ENCODE measurements at places on chromosomes 3 and 15.

DNA sequence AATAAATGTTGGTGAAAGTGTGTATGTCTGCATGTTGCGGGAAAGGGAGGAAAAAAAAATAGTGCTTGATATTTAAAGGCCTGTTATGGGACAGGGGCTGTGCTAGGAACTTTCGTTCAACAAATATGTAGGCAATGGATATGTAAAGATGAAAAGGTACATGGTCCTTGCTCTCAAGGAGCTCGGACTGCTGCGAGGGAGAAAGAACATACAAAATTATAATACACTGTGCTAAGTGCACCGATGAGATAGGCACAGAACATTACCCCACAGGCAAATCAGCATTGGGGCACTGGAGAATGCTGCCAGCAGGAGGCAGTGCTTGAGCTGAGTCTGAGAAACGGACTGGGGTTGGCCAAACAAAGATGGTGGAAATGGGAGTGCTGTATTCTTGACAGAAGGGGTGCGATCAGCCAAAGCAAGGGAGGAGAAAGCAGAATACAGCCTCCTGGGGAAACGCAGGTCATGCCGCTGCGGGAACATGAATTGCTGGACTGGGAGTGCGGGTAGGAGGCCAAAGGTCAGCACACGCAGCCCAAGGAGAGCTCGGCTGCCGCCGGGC, 649 bp downstream of the C15orf40 start:
- DNase-seq: no peak

- no peak for DNase-seq
Observed at GRCh38 chr3:24506966-24507775, 12.5 kb upstream of the THRB start.

GRCh38 chr3:53597136-53597915, 102.9 kb downstream of the CACNA1D start:
- DNase-seq: no peak

DNA sequence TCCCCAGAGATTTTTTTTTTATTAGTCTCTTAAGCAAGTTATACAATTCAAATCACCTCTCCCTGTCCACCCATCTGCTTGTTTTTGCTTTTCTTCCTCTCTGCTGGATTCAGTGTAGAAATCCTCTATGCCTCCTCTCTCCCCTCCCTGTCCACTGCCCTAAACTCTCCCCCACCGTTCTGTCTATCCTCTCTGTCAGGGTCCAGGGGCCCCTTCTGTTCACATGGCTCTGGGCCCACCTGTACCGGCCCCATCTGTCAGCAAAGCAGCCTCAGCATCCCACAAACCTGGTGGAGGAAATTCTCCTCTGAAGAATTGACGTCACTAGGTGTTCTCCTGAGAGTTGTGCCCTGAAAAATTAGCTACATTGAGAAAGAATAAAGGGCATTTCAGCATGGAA, 137.6 kb upstream of the CMC1 start:
- DNase-seq: no peak

- DNase-seq: no peak
Observed at GRCh38 chr3:186083746-186084145, 25.1 kb downstream of the ETV5 start.

DNA sequence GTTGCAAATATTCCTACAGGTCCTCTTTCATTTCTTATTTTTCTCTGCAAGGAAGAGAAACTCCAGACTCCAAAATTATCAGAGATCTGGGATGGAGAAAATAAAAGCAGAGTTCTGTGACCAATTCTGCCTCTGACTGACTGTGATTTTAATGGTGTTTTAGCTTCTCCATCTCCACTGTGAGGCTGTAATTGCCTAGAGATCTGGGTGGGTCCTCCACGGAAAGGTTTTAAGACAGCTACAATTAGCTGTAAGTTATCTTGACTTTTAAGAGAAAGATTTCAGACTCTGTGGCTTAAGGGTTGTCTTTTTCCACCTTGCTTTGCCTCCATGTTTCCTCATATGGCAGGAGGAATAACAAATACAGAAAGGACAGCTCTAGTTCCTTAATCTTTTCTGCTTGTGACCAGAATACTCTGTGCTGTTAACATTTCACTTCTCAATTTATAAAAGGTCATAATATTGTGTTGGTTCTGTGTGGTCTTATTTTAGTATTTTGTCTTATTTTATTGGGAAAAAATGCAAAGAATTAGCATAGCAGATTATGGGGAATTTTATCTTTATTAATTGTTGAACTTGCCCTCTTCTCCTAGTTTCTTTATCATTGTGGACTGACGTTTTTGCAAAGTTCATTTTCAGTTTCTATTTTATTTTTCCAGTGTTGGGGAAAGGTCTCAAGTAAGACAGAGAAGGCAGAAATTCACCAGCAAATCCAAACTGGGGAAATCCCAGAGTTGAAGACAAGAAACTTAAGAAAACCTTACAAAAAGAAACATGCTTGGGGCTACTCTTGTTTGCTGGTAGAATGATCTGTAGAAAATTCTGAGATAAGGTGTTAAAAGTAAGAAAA, 157.9 kb downstream of the RAP2B start:
- DNase-seq: no peak

DNA sequence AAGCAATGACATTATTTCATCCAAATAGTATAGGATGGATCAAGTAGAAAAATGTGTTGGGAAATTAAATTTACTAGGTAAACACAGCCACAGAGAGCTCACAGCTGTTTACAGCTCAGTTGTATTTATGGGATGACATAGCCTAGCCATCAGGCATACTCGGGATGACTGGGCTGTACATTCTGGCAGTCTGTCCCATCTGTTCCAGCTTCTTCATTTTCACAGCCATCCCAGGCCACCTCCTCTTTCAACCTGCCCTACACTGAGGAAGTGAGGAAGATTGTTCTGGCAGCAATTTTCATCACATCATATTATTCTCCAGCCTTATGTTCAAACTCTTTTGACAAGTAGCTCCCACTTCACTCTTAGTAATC, 98.4 kb upstream of the PFN2 start:
- no peak for DNase-seq

GRCh38 chr3:46059432-46059831, 32.1 kb upstream of the XCR1 start:
- no peak for DNase-seq

DNA sequence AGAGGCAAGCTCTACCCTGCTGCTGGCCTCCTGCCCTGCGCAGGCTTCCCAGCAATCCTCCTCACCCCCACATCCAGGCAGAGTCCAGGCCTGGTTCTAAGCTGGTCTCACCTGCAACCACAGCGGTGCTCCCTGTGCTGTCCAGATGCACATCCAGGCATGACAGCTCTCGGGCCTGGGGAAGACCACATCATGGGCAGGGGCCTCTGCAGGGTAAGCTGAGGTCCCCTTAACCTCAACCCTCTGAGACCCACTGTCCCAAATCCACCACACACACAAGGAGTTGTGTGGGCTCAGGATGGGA, 10.8 kb downstream of the PLA2G4D start:
- DNase-seq: peak; percentile 87

DNA sequence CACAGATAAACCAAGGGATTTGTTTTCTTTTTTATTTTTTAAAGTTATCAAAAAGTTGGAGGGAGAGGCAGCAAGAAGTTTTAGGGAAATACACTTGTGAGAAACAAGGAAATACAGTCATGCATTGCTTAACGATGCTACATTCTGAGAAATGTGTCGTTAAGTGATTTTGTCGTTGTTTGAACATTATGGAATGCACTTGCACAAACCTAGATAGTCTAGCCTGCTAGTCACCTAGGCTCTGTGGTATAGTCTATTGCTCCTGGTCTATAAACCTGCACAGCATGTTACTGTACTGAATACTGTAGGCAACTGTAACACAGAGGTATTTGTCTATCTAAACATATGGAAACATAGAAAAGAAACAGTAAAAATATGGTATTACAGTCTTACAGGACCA, 2.0 kb upstream of the NFKBIZ start:
- DNase-seq: no peak

DNA sequence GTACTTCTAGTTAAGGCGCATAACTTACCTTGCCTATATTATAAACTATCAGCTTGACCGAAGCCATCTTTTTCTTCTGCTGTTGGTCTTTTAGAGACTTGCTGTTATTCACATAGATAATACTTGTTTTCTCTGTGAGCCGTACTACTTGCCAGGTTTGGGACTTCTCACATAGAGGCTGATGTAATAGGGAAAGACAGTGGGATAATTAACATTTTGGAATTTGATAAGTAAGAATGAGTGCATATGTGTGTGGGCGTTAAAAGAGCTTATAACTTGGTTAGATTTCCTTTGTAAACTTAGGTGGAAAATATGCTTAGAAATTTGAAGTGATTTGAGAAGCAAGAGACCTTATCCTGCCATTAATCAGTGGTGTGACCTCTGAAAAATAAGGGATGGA, 47.8 kb downstream of the FNDC3B start:
- no peak for DNase-seq

DNA sequence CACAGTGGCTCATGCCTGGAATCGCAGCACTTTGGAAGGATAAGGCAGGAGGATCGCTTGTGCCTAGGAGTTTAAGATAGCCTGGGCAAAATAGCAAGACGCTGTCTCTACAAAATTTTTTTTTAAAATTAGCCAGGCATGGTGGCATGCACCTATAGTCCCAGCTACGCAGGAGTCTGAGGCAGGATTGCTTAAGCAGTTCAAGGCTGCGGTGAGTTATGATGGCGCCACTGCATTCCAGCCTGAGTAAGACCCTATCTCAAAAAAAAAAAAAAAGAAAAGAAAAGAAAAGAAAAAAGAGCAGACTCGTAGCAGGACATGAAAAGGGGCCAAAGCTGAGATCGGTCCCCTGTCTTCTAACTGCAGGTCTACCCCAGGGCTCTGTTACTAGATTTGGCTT, 18.9 kb downstream of the SRGAP3 start:
- DNase-seq: no peak

DNA sequence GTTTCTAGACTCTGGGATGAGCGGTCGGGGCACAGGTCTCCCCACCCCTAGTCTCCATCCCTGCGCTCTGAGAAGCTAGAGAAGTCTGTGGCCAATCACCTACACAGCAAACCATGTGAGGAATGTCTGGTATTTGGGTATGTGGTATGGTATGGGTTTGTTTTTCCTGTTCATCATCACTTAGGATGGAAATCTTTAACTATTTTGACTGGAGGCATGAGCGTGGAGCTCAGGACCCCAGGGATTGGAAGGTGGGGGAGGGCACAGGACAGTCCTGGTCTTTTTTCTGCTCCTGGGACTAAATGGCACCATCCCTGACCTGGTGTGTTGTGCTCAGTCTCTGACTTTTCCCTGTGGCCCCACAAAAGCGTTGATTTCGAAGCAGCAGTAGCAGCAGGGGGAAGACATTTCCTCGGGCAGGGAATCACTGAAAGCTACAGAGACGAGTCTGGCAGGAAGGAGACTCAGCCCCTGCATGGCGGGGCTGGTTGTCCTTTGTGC, 191.7 kb upstream of the TPM1 start:
- DNase-seq: no peak

- DNase-seq: no peak
Observed at GRCh38 chr3:113039546-113039945, 48.8 kb downstream of the GTPBP8 start.

DNA sequence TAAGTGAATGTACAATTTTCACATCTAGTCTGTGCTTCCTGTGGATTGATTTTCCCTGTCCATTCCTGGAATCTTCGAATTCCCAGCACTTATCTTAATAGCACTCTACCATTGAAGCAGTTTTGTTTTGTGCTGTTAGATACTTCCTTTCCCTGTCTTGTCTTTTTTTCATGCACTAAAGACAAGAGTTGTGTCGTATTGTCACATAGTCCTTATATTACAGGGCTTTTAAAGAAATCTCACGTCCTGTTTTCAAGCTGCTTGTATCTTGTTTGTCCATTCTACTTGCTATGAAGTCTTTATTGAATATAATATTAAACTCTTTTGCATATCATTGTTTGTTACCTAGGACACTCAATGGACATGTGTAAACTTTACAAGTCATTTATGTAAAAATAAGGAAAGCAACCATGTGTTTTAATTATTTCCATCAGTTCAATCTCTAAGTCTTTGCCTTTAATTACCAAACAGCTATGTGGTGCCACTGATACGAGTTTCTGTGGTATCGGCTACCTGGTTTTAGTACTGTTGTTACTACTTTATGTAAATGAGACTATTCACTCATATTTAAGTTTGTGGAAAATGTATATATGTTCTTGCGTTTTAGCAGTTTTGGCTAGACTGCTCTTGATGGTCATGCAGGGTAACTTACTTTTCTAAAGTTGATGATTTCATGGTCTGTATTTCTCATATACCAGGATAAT, 10.3 kb downstream of the PIK3CA start:
- DNase-seq: no peak

GRCh38 chr3:42353631-42354030, 56.8 kb downstream of the LYZL4 start:
- DNase-seq: no peak

DNA sequence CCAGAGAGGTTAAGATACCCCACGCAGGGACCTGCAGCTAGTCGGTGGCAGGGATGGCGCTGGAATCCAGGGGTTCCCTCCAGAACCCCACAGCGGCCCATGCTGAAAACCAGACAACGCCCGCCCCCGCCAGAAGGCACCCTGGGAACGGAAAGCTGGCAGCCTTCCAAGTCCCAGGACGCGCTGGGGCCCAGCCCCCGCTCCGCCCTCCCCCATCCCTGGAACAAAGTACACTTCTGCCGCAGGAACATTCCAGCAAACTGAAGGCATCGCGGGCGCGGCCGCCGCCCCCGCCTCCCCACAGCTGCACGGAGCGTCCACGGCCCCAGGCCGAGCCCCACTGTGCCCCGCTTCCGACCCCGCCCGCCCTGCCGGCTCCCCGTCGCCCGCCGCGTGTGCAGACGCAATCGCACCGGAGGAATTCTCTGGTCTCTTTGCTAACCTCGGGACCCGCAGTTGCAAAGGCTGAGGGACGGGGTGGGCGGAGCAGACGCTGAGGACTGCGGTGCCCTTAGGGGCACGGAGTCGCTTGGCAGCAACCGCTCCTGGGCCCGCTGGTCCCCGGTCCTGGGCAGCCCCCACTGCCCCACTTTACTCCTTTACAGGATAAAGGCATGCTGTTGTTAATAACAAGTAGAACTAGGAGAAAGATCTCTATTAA, 44.8 kb upstream of the RNU6-1 start:
- peak; percentile 97 for DNase-seq

DNA sequence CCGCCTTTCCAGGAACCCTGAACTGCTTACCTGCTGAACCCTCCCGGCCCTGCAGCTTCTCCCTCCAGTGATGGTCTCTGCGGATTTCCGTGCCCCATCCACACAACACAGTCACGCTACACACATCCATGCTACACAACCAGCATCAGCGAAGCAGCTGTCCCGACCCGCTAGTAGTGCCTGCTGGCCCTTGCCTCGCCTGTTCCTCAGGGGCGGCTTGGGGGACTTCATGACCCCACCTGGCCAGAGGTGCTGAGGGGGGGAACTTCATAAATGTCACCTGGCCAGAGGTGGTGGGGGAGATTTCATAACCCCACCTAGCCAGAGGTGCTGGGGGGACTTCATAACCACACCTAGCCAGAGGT, 530 bp upstream of the TUBGCP5 start:
- no peak for DNase-seq

All from mesenteric fat pad (tissue), 1 donor.